ENCODE measurements at places on chromosomes 6 and 20.

DNA sequence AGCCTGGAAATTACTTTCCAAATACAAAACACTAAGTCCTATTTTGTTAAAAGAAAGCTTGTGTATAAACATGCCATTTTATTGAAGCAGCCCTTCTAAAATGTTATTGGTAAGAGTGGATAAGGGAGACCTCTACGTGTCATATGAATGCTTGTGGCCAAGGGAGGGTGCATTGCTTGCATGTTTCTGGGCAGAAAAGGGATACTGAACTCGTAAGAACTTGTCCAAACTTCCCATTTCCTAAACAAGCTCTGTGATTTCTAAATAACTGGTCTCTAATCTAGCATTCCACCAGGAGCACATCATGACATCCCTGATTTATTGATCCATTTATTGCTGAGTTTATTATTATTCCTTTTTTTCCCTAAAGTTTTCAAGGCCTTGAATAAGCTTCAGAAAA, 474.1 kb downstream of the CD109 start:
- no peak for DNase-seq

DNA sequence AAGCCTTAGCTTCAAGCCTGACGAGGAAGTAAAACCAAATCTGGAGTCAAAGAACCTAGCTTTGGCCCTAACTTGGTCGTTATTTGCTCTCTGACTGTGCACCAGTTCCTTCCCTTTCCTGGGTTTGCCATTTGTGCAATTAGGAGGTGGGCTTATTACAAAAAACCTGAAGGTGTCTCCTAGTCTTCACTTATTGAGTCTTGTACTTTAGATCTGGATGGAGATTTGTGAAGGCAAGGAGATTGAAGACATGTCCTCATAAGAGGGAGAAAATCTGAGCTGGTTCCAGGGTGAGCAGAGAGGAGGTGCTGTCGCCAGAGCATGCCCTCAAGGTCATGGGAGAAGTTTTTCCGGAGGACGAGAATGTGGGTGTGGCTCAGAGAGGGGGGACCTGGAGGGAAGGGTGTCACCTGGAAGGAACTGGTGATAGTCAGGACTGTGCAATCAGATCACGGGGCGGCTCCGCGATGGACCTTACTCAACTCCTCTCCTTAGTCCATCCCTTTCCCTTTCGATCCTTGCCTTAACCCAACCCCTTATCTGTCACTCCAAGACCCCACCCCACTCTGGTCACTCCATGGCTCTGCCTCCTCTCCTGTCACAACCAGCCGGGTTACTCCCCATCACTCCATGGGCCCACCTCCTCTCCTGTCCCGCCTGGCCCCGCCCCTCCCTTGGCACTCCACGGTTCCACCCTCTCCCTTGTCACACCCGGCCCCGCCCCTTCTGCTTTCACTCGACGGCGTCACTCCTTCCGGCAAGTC, 588 bp upstream of the ACSS2 start:
- DNase-seq, result peak; percentile 92

GRCh38 chr20:58693226-58694006, 816 bp downstream of the NPEPL1 start:
- no peak for DNase-seq

- DNase-seq, result no peak
Observed at GRCh38 chr6:15996030-15996429, 132.9 kb upstream of the MYLIP start.

- DNase-seq, result no peak
Observed at GRCh38 chr6:44539701-44540355, 152.3 kb downstream of the CDC5L start.

Data from natural killer cell treated with Interleukin-12 subunit alpha and Interleukin-12 subunit beta and Interleukin-15 and Interleukin-18, amount 100 ng/mL, for 72 hours (primary cell).